ENCODE measurements at places on chromosomes 6 and 20. TPM values are rescaled to one million over a fixed set of nuclear protein-coding genes. Genes with fewer than 3 reads are reported as not detected.

Gene HTR1B
- total RNA-seq = 0.41 TPM

Gene SCAF8
- 39.4 TPM for total RNA-seq

Gene FAM162B
- 0.87 TPM for total RNA-seq

- DNase-seq = peak; percentile 22
Measured at GRCh38 chr6:157650261-157650640, 172.8 kb upstream of the SNX9 start.

DNA sequence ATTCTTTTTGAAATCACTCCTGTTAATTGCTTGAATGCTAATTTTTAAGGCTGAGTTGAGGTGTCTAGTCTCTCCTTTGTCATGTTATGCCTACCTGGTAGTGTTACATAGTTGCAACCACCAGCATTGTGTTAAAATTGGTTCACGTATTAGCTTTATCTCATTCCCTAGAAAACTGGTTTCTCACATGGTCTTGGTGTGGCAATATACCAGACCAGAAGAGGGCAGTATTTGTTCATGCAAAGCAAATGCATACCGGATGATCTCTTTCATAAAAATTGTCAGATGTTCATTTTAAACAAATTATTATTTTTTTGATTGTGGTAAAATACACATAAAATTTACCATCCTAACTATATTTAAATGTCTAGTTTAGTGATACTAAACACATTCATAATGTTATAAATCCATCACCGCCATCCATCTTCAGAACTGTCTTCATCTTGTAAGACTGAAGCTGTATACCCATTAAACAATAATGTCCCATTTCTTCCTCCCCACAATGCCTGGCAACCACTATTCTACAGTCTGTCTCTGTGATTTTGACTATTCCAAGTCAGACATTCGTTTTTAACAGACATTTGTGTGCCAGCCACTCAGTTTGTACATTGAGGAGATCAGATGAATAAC lies 92.8 kb downstream of the ATRN start:
- DNase-seq = peak; percentile 48

- DNase-seq = no peak
Measured at GRCh38 chr6:147407571-147407970, 100.9 kb upstream of the SAMD5 start.

DNA sequence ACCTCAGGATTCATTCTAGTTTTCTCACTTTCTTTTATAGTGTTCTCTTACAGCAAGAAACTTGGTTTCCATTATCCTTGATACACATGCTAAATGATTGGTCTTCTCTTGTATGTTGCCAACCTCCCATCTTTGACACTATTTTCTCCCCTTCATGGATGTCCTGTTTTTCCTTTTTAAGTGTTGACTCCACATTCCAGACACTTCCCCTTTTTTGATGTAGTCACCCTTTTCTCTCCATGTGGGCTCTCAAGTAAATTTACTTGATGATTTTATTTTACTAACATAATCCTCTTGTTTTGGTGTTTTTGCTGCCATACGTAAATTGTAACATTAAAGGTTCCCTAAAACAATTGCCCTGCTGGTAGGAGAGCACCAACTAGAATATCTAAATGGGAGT lies 148.1 kb downstream of the ZFAND3 start:
- DNase-seq = no peak

Measured in adrenal gland (tissue), 19 donors.